Activated T-cell treated with anti-CD3 and anti-CD28 coated beads for 4 hours (primary cell): ENCODE measurements at places on chromosomes 3 and 15.
A peak's percentile ranks its signal among the peaks of the same experiment; 100 is the strongest.

DNA sequence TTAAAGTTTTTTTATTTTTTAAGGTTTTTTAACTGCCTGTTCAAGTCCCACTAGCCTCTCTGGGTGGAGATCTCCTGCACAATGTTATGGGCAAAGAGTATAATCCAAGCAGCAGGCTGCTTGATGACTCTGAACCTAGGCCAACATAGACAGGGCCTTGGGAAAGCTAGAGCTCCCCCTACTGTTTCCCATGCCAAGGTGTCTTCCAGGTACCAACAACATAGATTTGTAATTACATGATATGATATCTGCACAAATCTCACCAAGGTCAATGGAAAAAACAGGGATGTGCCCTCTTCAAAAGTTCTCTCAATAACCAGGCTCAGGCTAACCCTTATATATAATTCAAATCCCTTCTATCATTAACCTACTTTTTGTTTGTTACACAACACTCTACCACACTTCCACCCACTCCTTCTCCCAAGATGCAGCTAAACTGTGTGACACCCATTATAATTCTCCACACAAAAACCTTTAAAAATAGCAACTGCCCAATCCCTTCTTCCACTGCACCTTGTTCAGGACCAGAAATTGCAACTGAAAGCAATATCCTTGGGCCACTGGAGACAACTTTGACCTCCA lies 43.8 kb downstream of the RBM15B start:
- DNase-seq: peak; percentile 23

DNA sequence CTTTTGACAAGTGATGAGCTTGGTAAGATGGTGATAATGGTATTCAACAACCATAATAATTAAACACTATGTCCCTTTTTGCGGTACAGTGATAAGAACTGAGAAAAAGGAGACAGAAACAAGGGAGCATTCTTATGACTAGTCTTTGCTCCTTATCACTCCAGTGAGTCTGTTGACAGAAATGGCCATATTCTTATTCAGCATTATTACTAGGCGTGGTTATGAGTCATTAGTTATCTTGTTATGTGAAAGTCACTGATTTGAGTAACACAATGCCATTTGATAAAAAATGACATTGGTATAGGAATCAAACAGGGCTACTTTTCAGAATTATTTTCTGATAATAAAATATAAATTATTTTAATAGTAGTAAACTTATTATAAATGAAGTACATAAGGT lies 193.5 kb downstream of the C3orf38 start:
- no peak for DNase-seq

GRCh38 chr3:65974509-65974908 lies 64.2 kb downstream of the MAGI1 start:
- no peak for DNase-seq

- no peak for DNase-seq
These were observed 916 bp downstream of the IDH3A start for GRCh38 chr15:78149805-78150751.

DNA sequence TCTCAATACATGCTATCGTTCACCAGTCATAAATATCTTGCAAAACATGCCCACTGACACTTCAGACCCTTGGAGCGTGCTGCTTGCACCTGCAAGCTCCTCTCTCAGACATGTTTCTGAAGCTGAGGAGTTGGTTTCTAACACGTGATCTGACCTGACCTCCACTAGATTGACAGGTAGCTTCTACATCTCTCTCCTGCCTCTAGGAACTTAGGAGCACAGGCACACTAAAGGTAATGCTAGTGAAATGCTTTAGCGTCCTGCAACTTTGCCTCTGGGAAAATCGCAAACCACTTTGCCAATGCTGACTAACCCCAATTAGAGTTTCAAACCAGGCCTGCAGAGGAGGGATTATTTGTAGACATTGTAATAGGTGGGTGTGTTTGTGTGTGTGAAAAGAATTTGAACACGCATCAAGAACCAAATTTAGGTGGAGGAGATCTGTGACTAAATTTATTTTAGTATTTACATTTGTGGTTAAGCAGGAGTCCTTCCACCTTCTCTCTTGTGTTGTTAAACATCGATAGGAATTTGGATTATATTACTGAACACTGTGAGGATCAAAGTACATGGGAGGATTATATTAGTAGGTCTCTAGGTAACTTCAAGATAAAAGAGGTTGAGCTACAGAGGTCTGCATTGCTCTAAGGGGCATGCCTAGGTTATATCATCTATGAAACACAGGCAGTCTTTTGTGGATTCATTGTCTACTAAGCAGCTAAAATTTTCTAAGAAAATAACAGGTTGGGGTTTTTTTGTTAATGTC lies 86.7 kb upstream of the ZBED2 start:
- no peak for DNase-seq

- no peak for DNase-seq
These were observed 51.9 kb downstream of the BBX start for GRCh38 chr3:107574650-107575049.

DNA sequence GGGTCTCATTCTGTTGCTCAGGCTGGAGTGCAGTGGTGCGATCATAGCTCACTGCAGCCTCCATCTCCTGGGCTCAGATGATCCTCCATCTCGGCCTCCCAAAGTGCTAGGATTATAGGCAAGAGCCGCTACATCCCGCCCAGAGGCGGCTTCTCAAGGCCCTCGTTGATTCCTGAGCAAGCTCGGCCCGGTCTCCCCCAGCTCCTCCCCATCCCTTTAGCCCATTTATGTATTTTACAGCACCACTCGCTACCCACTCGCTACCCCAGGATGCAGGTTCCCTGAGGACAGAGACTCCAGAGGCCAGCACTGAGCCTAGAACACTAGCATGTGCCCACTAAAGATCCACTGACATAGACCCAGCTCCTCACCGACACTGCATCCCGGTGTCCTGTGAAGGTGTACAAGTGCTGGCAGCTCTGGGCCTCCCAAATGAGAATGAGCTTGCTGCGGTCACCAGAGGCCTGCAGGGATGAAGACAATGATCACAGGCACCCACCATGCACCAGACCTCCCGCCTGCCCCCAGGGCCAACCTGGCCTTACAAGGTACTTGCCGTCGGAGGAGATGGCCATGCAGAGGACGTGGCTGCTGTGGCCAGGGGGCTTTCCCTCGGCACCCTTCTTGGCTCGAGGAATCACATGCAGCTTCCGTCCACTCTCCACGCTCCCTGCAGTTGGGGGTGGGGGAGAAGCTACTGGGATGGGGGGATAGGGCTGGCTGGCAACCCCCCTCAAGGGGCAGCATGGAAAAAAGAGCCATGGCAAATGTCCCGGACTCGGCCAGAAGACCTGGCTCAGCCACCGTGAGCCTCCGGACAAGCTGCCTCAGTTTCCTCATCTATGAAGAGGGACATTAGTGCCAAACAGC lies 5.6 kb downstream of the RRP9 start:
- DNase-seq: no peak

GRCh38 chr15:38215707-38216106 lies 36.9 kb upstream of the SPRED1 start:
- no peak for DNase-seq

GRCh38 chr3:57896031-57896430 lies 112.2 kb upstream of the FLNB start:
- DNase-seq: no peak

DNA sequence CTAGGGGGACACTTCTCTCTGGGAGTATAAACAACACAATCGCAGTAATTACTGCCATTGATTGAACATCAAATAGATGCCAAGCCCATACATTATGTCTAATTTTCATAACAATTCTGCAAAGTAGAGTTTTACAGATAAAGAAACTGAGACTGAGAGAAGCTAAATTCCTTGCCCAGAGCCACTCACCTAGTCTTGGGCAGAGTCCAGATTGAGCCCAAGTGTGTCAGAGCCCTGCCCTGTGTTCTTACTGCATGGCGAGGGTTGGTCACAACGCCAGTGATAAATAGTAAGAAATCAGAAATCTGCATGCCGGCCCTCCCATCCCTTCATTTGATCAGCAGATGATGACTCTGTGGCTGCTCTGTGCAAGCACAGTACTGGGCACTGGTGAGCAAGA lies 106.3 kb downstream of the C3orf70 start:
- DNase-seq: no peak

GRCh38 chr15:91711384-91712033 lies 142.0 kb upstream of the SLCO3A1 start:
- no peak for DNase-seq

DNA sequence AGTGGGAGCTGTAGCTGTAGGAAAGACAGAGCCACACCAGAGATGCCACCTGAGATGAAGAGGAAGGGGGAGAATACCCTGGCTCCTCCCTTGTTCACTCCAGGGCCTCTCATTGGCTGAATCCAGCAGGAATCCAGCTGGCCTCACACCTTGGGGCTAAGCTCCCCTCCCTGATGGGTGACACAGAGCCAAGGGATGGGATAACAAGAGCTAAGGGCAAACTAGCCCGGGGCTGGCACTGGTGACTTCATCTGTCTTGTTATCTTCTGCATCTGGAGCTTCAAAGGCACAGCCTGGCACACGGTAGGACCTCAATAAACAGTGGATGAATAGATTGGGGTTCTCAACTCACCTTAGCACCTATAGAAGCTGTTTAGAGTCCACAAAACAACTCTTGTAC lies 13.8 kb upstream of the GATA2 start:
- DNase-seq: no peak

DNA sequence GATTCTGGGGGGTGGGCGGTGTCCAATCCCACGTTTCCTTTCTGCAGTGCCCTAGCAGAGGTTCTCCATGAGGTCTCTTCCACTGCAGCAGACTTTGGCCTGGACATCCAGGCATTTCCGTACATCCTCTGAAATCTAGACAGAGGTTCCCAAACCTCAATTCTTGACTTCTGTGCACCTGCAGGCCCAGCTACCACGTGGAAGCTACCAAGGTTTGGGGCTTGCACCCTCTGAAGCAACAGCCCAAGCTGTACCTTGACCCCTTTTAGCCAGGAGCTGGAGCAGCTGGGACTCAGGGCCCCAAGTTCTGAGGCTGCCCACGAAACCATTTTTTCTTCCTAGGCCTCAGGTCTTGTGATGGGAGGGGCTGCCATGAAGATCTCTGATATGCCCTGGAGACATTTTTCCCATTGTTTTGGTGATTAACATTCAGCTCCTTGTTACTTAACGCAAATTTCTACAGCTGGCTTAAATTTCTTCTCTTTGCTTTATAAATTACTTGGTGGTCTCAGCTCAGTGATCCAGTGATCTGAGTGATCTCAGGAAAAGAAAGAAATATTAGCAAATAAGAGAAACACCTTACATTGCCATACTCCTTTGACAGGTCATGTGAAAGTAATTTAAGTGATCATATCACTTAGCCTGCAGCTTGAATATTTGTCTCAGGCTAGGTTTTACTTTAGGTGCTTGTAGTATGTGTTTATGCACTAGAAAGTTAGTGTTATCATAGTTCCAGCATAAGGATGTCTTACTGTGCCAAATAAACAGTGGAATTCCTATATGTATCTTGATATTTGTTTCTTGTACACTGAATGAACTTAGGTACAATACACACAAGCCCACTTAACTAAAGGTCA lies 3.0 kb downstream of the SNAP23 start:
- no peak for DNase-seq
